ENCODE measurements at places on chromosomes 6 and 20.

DNA sequence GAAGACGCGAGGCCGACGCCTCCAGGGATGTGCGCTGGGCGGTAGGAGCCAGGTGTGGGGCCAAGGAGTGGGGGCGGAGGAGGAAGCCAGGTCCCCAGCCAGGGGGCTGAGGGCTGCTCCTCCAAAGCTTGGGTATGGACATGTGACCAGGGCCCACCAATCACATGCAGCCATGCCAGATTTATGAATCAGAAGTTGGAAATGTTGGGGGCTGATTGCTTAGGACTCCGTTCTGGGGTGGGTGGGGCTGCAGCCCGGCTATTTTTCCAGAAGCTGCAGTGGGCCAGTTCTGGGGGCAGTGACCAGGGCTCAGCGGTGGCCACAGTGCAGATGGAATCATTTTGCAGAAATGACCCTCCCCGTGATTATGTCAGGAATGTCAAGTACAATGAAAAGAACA lies 96.0 kb downstream of the CEBPB start:
- peak; percentile 95 for DNase-seq

- no peak for DNase-seq
These were observed 117.3 kb downstream of the PREX1 start for GRCh38 chr20:48710341-48711043.

- DNase-seq: no peak
These were observed 112.1 kb upstream of the ASF1A start for GRCh38 chr6:118781897-118782296.

- no peak for DNase-seq
These were observed at the start of gene HDGFL1 for GRCh38 chr6:22569281-22570184. TSS of gene HDGFL1 (plus strand) at chr6:22569566. CDS start at chr6:22569576, 10 bp downstream.
